ENCODE measurements at places on chromosomes 2 and 18.

- no peak for DNase-seq
Observed at GRCh38 chr2:55111570-55112228, 61.4 kb upstream of the RTN4 start.

DNA sequence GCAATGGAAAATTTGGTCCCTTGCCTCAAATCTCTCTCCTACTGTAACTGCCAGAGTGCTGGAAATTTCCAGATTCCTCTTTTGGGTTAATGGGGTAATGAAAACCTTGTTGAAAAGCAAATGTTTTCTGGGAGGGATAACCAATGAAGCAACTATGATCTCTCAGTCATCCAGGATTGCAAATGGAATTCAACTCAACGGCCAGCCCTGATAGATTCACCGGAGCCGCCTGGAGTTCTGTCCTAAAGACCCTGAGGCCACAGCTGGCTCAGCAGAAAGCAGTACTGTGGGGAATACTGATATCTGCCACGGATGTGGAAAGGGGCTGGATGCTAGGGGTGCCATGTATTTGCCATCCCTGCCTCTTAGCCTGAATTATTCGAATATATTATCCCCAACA is 167.8 kb downstream of the NRP2 start:
- no peak for DNase-seq

DNA sequence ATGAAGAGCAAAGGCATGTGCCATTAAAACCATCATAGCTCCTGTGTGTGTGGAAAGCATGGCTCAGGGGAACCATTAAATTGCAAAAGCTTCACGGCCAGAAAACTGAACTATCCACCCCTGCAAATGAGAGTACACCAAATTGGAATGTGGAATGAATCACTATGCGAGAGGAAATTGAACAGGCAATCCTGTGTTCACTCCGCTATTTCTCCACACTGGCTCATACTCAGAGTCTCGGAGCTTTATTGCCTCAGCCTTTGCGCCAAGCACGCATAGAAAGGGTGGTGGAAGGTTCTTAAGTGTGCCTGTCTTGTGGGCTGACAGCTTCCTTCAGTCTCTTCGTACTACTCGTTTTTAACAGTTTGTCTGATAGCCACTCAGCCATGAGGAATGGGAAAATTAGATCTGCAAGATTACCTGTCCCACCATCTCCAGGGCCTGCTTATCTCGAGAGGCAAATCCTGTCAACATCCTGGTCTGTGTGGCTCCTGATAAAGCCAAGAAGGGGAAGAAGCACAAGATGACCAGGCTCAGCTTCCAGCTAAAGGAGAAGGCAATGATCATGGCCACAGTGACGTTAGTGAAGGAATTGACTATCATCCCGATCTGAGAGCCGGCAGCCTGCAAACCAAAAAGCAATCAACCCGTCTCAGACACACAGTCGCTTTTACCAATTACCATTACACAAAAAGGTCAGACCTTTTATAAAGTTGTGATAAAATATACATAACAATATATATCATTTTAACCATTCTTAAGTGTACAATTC is 34.9 kb downstream of the G6PC2 start:
- DNase-seq: no peak

DNA sequence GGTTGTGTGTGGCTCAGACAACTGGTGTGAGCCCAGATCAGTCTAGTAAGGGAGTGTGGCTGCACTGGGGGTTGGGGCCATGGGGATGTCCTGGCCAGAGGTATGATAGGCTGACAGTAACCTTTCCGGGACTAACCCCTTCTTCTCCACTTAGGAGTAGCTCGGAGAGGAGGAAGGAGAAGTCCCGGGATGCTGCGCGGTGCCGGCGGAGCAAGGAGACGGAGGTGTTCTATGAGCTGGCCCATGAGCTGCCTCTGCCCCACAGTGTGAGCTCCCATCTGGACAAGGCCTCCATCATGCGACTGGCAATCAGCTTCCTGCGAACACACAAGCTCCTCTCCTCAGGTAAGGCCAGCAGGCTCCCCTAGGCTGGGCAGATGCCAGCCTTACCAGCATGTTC is 49.5 kb downstream of the EPAS1 start:
- no peak for DNase-seq

GRCh38 chr2:112614201-112614840 is 29.9 kb downstream of the CHCHD5 start:
- no peak for DNase-seq

GRCh38 chr18:78239090-78239457 is 740.5 kb upstream of the SALL3 start:
- DNase-seq: no peak

GRCh38 chr2:234841321-234842015 is 110.3 kb upstream of the SH3BP4 start:
- DNase-seq: no peak

DNA sequence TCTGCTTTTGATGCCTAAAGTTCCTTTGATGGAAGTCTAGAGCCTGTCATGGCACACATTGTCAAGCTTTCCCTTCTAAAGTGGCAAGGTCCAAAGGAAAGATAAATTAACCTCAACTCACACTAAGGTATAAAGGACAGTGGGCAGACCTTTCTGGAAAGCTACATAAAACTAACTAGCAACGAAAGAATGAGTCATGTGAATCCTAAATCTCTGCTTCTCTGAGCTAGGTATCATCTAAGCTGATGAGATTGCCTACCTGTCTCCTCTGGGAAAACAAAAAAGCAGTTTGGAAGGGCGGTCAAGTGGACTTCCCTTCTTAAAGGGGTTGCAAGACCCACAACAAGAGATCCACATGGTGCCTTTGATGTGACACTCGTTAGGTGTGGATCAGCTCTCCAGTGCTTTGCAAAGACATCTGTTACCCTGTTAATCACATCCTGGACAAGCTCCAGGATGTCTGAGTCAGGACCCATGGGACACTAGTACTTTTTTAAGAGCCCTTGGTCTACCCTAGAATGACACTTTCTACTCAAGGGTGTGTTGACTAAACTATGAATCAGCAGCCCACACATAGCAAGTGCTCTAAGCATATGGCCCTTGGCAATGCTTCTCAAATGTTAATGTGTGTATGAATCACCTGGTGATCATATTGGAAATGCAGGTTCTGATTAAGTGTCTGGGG is 173.5 kb downstream of the ALK start:
- DNase-seq: no peak

- no peak for DNase-seq
Observed at GRCh38 chr2:30656079-30656478, 151.2 kb downstream of the CAPN13 start.

DNA sequence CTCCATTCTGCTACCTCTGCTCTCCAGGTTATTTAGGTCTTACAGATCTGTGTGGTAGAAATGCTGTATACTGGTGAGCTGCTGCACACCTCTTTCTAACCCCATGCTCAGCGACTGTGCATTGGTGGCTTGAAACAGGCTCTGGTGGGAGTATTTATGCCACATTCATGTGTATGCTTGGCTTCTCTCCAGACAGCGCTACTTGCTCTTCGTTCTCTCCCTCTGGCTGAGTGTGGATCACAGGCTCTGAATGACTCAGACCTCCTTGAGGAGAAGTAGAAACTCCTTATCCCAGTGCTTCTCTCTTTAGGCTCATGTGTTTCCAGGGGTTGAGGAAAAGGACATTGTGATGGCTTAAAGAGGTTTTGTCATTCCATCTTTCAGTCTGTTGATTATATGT is 54.9 kb downstream of the FHOD3 start:
- no peak for DNase-seq

GRCh38 chr18:47899107-47899840 is 31.2 kb downstream of the SMAD2 start:
- no peak for DNase-seq

DNA sequence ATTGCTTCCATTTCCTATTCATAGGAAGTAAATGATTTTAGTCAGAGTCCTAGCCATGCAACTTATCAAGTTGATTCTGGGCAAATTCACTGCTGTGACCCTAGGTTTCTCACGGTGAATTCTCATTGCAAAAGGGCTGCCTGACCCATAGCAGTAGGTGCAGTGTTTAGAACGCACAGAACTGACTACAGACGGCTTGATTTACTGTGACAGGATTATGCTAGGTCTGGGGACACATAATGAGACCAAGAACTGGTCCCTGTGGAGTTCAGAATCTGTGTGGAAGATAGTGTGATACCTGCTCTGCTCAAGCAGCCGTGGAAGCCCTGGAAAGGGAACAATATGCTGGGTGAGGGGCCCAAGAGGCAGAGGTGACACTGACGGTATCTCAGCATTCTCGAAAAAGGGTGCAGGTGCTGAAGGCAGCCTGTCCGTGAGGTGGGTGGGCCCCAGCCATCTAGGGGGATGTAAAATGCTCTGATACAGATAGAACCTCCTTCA is 46.4 kb downstream of the ABCG8 start:
- no peak for DNase-seq

GRCh38 chr2:229673676-229674075 is 40.7 kb downstream of the DNER start:
- DNase-seq: no peak

GRCh38 chr2:111068435-111069058 is 52.2 kb upstream of the BCL2L11 start:
- peak; percentile 22 for DNase-seq

DNA sequence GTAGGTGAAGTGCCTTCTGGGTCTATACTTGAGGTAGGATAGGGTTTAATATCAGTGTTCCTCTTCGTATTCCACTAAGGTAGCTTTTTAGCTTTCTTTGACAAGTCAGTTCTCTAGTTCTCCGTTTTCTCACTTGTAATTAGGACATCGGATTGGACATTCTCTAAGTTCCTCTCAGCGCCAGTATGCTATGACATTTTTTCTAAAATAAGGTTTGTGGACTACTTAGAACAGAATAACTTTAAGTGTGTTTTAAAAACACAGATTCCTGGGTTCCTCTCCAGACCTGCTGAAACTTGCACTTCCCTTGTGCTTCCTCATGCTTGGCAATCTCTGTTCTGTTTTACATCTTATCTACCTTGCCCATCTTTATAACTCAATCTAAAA is 69.3 kb upstream of the YWHAQ start:
- DNase-seq: no peak

DNA sequence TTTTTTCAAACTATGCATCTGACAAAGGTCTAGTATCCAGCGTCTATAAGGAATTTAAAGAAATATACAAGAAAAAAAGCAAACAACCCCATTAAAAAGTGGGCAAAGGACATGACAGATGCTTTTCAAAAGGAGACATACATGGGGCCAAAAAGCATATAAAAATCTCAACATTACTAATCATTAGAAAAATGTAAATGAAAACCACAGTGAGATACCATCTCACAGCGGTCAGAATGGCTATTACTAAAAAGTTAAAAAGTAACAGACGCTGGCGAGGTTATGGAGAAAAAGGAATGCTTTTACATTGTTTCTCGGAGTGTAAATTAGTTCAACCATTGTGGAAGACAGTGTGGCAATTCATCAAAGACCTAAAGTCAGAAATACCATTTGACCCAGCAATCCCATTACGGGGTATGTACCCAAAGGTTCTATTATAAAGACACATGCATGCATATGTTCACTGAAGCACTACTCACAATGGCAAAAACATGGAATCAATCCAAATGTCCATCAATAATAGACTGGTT is 643.1 kb upstream of the LRRTM1 start:
- no peak for DNase-seq

DNA sequence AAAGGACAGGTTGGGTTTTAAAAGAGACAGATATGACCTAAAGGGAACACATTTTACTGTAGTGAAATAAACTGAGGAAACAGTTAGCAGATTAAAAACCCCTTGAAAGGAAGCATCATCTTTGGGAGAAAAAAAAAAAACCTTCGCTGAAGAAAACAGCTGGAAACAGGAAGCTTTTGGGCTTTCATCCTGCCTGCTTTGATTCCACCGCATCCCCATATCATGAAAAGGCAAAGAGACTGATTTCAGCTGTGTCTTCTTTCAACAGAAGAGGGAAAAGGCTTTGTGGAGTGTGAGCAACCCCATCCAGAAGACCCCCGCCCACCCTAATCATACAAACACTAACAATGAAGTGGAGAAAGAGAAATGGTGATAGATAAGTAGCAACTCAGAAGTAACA is 86.4 kb downstream of the TCF4 start:
- no peak for DNase-seq

GRCh38 chr2:43199492-43200488 is 26.6 kb downstream of the ZFP36L2 start:
- no peak for DNase-seq

DNA sequence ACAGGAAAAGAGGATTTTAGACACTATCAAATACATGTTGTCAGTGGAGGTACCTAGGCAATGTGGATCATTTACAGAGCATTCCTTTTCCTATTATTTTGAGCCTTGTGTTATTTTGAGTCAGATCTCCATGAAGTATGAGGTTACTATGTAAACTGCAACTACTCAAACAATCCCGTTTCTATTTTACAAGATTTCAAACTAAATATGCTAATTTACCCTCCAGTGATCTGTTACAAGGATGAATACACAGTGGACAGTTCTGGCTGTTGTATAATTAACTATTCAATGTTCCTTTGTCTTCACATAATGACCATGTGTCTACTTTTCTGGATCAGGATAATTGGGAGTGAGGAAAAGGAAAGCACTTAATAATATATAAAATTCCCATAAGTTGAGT is 4.6 kb downstream of the HOXD1 start:
- DNase-seq: peak; percentile 8

- no peak for DNase-seq
Observed at GRCh38 chr18:69759046-69759445, 188.6 kb downstream of the CD226 start.

All from COR-L47 (cell line).